ENCODE measurements at places on chromosomes 2 and 18. TPM values are rescaled to one million over a fixed set of nuclear protein-coding genes. Genes with fewer than 3 reads are reported as not detected.
A peak's percentile ranks its signal among the peaks of the same experiment; 100 is the strongest.

The CD8B2 gene
- polyA plus RNA-seq, result 0.73 TPM

The DSG1 gene
- 0.09 TPM for polyA plus RNA-seq

The KIAA2012 gene
- 0.11 TPM for polyA plus RNA-seq

The RETREG2 gene
- polyA plus RNA-seq, result 119 TPM

The AQP12B gene
- 0.57 TPM for polyA plus RNA-seq

DNA sequence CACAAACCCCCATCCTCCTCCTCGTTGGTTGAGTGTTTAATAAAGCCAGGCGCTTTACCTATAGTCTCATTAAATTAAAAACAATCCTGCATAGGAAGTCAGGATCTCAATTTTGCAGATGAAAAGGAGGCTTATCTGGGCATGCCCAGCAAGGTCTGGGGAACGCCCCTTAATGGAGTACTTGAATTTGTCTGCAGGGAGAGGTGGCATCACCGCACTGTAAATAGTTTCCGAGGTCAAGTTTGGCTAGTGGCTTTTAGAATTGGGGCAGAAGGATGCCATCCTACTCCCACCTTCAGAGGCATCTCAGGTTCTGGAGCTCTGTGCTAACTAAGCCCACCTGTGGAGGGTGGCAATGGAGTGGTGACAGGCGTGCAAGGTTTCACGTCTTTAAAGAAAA is 149.2 kb downstream of the TGIF1 start:
- DNase-seq, result no peak

DNA sequence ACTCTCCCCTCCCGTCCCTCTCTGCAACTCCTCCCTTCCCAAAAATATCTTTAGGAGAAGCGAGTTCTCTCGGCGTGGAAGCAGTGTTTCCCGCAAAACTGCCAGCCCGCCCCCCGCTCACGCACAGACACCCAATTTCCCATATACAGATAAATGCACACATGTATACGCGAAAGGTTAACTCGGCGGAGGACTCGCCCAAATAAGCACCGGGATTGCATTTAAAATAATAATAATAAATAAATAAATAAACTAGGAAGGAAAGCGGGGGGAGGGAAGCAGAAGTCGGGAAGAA is 70.0 kb upstream of the PSMD14 start:
- no peak for DNase-seq

DNA sequence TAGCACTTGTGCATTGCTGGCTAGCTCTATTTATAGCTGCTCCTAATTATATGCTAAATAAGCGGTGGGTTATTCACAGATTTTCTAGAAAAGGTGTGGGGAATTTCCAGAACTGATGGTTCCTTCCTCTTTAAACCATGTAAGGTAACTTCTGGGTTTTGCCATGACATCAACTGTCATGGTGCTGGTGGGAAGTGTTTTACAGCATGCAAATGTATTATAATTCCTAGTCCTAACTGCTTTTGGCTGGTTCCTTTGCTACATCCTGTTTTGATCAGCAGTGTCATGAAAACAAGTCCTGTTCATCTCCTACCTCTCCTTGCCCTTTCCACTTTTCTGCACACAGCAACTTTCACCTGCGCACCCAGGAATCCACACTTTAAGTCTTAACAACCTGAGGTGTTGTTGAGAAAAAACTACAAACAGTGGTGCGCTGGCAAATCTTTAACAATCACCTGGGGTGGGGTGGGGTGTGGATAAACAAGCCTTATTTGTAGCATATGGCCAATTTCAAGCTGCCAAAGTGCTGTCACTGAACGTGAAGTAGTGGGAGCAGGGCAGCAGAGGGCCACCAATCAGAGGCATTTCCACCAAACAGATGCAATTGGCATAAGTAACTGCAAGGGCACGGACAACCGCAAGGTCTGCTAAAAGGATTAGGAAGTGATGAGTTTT is 33.4 kb upstream of the SKOR2 start:
- DNase-seq, result no peak

GRCh38 chr18:58863539-58864145 is 1.0 kb upstream of the ZNF532 start:
- no peak for DNase-seq

GRCh38 chr18:5413447-5413846 is 117.9 kb upstream of the ZBTB14 start:
- DNase-seq, result no peak

DNA sequence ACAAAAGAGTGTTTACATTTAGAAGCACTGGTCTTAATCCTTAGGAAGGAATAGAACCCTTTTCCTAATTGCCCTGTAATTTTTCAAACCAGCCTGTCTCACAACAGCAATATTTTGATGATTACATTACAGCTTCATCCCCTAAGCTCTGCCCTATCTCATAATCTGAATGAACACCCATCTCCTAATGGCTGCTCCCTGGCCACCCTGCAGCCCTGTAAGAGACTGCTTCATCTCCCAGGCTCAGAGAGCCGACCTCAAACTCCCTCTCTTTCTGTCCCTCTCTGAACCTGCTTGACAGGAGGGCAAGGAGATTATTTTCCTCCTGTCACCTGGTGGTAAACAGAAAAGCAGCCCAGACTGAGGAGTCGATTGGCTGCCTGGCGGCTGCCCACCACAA is 107.8 kb downstream of the MAIP1 start:
- DNase-seq, result no peak

GRCh38 chr18:74413836-74414235 is 43.3 kb downstream of the DIPK1C start:
- DNase-seq, result no peak

GRCh38 chr2:64203858-64204632 is 59.8 kb upstream of the PELI1 start:
- peak; percentile 46 for DNase-seq

GRCh38 chr2:211722928-211723327 is 815.7 kb downstream of the ERBB4 start:
- no peak for DNase-seq

- DNase-seq, result no peak
These were observed 21.9 kb upstream of the CERS6 start for GRCh38 chr2:168434146-168434545.

- peak; percentile 31 for DNase-seq
These were observed 70.0 kb downstream of the NAB1 start for GRCh38 chr2:190718652-190719526.
